ENCODE measurements at places on chromosomes 4 and X. TPM values are rescaled to one million over a fixed set of nuclear protein-coding genes. Genes with fewer than 3 reads are reported as not detected.

DNA sequence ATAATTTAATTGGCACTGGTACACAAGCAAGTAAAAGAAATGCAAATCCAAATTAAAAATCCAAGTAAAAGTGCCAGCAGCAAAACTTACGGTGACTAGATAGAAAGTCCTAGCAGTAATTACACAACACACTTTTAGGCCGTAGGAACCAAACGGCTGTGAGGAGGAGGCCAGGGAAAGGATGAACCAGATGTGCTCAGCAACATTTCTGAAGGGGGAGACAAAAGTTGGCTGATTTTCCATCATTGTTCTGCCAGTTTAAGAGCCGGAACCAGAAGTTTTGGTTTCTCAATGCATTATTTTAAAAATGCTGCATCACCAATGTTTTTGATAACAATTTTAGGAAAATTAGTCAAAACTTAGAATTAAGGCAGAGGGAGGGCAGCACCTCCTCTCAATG lies 68.7 kb upstream of the ENPP6 start:
- DNase-seq = no peak

DNA sequence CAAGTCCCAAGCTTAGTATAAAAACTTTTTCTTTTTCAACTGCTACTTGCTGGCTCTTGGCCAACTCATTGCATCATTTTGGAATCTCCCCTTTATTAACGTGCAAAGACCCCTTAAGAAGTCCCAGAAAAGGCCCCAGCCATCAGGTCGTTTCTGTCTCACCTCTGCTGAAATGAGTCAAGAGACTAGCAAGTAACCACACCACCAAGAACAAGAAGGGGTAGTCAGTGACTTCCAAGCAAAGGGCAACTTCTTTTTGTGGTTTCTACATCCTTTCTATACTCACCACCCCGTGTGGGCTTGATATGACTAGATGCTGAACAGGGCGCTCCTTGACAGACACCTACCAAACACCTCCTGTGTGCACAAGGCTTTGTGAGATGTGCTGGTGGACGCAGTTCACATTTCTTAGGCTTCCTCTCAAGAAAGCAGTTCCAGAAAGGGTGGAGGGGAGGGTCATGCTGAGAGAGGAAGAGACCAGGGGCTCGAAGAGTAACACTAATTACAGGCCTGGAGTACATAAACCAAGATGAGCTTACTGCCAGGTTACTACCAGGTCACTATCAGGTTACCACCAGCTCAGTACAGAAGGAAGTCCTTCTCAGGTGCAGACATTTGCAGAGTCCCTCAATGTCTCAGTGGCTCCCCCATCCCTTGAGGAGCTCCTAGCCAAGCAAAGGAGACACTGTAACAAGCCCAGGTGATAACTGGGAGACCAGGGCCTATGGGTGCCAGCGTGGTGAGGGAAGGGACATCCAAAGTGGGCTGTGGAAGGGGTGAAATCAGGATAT lies 19.3 kb downstream of the JAKMIP1 start:
- DNase-seq = no peak

GRCh38 chrX:124421898-124422655 lies 75.7 kb downstream of the SH2D1A start:
- DNase-seq = no peak

Gene SRD5A3
- total RNA-seq = 16.8 TPM

Gene ACSL1
- 266 TPM for total RNA-seq

- no peak for DNase-seq
These were observed 195.1 kb downstream of the FBXW7 start for GRCh38 chr4:152340818-152341217.

DNA sequence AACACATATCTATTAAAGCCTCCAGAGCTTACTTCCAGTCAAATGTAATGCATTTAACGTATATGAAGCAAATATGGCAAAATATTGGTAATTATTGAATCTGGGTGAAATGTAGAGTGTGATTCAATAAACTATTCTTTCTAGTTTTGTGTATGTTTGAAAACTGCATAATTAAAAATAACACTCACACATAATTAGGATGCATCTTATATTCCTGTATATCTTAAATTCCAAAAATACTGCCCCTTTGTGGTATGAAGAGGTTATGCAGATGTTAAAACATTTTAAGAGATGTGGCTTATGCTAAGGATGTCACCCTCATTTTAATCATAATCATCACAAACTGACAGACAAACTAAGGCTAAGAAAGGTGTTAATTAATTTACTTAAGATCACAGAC lies 182.9 kb downstream of the COX18 start:
- no peak for DNase-seq

Gene BTC
- not detected for total RNA-seq

- DNase-seq = no peak
These were observed 17.4 kb downstream of the FHDC1 start for GRCh38 chr4:152953514-152953913.

DNA sequence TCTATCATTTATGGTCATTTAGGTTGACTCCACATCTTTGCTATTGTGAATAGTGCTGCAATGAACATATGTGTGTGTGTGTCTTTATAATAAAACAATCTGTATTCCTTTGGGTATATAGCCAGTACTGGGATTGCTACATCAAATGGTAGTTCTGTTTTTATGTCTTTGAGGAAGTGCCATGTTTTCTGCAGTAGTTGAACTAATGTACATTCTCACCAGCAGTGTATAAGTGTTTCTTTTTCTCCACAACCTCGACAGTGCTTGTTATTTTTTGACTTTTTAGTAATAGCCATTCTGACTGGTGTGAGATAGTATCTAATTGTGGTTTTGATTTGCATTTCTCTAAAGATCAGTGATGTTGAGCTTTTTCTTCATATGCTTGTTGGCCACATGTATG lies 80.5 kb downstream of the ARHGAP6 start:
- DNase-seq = no peak

DNA sequence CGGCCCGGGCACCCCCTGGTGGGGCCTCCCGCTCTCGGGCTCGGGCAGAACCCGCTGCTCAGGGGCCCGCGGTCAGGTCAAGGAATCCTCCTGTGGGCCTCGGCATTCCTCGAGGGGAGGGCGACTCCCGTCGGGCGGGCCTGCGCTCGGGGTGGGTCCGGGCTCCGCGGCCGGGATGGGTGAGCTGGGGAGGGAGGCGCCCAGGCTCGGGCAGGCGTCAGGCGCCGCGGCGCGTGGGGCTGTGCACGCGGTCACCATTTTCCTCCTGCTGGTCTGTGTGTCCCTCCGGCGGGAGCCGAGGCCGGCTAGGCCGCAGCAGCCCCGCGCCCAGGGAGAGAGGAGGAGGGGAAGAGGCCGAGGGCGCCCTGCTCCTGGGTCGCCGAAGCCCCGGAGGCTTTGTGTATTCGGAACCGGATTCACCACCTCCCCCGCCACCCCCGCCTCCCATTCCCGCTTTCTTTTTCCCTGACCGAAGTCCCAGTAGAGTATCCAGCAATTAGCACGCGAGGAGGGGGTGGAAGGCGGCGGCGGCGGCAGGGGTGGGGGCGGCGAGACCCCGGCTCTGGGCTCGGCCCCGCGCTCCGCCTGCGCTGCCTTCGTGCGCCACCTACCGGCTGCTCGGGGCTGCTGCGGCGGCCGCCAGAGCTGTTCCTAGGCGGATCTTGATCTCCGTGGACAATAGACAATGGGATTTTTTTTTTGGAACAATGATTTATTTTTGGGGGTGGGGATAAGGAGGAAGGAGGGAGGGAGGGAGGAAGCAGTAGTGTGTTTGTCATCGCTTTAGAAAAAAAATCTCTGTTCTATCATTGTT lies 99.0 kb upstream of the MAML3 start:
- peak; percentile 76 for DNase-seq

DNA sequence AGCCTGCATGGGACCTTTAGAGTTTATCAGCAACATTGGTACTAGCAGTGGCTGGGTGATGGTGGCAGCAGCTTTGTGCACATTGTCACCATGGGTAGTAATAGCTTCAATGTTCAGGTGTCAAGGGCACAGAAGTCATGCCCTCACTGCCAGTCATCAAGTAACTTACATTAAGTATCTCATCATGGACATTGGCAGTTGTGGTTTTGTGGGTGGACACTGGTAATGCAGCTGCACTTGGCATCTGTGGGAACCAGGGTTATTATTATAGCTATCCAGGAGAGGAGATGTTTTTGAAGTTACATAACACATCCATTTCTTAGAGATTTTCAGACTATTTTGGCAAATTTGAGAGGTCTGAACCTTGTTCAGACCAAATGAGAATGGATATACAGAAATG lies 243.2 kb upstream of the NOCT start:
- DNase-seq = no peak

DNA sequence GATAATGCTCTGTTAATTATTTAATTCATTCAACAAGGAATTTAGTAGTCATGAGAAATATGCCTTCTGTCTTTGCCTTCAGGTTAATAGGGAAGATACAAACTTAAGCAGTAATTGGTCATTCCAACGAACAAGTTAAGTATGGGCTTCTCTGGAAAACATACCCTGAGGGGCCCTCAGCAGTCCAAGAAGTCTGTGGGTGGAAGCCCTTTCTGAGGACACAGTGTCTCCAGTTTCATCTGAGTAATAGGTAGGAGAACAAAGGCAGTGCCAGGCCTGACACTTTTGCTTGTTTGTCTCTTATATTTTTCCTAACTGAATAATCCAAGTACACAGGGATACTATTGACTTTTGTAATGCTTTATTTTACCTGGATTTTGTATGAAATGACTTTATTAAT lies 262.5 kb downstream of the FBXW7 start:
- DNase-seq = no peak

GRCh38 chrX:154020536-154021115 lies 924 bp upstream of the IRAK1 start:
- DNase-seq = no peak

DNA sequence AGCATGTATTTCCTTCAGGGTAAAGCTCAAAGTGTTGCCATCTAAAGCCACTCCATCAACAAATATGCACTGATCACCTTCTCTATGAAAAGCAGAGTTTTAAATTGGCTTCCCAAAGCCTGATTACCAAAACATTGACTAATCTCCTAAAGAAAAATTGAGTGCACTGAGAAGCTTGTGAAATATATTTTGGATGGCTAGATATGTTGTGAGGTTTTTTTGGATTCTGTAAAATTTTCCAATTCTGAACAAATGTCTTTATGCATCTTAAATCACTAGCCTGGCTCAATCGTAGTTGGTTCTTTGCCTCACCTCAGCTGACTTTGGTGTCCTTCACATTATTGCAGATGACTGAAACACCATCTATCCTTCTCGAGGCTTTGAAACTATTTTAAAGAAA lies 14.9 kb upstream of the EXOSC9 start:
- DNase-seq = no peak

GRCh38 chr4:76803522-76803921 lies 94.4 kb downstream of the SOWAHB start:
- no peak for DNase-seq

GRCh38 chrX:70455366-70456202 lies 10.9 kb downstream of the DLG3 start:
- no peak for DNase-seq

Gene COL4A6
- total RNA-seq = 14.0 TPM

DNA sequence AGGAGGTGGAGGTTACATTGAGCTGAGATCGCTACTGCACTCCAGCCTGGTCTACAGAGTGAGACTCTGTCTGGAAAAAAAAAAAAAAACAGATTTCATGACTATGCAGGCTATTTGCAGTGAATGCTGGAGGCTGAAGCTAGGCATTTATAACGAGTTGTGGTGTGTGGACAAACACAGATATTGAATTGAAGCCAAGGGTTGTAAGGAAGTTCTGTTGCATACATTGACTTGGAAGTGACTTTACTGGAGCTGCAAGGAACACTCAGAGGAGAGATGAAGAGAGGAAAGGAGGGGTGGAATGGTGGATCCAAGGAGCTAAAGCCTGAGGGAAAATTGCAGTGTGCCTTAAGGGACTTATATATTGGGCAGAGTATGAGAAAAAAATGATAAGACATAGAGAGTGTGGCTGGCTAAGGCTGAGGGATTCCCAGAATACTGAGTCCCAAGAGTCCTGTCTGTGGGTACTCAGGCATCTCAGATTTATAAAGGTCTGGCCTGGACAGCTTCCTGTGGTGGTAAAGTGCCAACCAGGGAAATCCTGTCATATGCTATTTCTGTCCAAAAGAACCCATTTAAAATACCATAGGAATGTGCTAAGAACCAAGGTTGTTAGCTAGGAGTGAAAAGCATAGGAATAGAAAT lies 87.8 kb upstream of the GUCY1A1 start:
- DNase-seq = no peak

Gene SUPT20HL2
- 0.22 TPM for total RNA-seq

Gene TRO
- 2.5 TPM for total RNA-seq

GRCh38 chr4:180057891-180058671 lies 2185.1 kb upstream of the TENM3 start:
- no peak for DNase-seq

- no peak for DNase-seq
These were observed 442.1 kb downstream of the CENPC start for GRCh38 chr4:67103001-67103747.

DNA sequence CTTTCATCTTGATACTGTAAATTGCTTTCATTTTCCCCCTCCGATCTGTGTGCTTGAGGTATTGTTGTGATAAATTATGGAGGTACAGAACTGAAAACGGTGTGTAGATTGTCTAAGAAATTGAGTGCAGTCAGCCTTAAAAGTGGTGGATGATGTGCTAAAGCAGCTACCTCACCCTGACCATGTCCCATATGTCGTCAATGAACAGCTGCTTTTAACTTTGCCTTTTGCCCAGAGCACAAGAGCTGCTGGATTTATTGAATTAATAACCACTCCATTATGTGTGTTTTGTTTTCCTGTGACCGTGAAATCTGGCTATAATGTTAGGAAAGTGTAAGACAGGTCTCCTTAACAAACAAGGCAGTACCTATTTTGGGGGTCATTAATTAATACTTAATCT lies 581.9 kb upstream of the PITX2 start:
- DNase-seq = no peak

Gene TSPYL2
- total RNA-seq = 25.8 TPM

DNA sequence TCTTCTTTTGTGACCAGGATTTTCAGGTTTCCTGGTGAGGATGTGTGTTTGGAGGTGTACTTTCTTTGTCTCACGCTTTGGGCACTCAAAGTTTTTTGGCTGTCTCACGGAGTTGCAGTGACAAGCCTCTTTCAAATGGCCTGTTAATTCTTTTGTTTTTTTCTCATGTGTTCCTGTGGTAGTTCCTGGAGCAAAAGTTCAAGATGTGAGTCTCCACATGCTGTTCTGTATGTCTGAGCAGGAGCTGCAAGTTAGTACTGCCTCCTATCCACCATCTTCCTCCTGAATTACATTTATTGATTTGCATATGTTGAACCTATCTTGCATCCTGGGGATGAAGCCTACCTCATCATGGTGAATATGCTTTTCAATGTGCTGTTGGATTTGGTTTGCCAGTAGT lies 118.5 kb downstream of the VSIG4 start:
- no peak for DNase-seq

DNA sequence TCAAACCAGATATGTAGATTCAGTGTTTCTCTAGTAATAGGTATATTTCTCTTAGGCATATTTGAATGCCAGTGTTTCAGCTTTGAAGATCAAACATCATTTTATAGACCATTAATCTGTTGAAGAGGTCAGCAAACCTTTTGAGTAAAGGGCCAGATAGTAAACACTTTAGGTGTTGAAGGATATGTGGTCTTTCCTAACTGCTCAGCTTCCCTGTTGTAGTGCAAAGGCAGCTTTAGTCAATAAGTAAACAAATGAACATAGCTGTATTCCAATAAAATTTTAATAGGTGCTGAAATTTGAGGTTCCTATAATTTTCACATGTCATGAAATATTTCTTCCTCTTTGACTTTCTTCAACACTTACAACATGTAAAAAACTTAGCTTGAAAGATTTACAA lies 201.6 kb downstream of the ADGRL3 start:
- no peak for DNase-seq

Measured in heart left ventricle (tissue), 16 donors.